Stimulated activated CD4-positive, alpha-beta T cell treated with anti-CD3 and anti-CD28 coated beads, Interleukin-4, amount 100 ng/mL, for 1 hour (primary cell): ENCODE measurements at places on chromosomes 1 and 21.

DNA sequence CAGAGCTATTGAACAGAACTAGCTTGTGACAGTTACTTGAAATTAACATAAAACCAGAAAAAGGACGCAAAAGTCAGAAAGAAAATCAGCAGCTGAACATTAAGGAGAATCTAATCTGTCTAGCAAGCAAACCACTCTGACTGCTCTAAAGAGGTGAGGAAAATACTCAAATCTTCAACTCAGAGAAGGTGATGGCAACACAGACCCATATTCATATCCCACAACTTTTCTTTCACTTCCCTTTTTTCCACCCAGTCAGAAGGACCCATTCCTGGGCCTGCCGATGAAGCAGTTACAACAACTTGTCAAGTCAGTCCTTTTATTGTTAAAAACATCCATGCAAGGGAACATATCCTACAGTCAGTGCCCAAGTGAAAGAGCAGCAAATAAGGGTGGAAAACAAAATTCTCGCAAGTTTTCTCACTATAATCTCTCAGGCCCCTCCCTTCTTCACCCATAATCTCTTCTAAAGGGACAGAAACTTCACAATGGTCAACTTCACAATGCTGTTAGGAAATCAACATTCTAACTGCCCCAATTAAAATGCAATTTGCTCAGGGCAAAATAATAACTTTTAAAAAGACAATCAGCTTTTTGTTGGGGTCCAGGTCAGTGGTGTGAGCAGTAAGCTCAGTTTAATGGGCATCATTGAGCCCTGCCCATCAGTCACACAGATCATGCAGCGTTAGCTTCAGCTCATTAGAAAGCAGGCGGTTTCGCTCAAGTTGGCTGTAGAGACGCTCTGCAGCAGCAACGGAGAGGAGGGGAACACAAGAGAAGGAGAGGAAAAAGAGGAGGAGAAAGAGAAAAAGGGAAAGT is 3.6 kb upstream of the NUP210L start:
- no peak for DNase-seq

- peak; percentile 83 for DNase-seq
Measured at GRCh38 chr21:14215971-14216641, at the start of gene RBM11. TSS of gene RBM11 (plus strand) at chr21:14216157. CDS start at chr21:14216187, 30 bp downstream.

DNA sequence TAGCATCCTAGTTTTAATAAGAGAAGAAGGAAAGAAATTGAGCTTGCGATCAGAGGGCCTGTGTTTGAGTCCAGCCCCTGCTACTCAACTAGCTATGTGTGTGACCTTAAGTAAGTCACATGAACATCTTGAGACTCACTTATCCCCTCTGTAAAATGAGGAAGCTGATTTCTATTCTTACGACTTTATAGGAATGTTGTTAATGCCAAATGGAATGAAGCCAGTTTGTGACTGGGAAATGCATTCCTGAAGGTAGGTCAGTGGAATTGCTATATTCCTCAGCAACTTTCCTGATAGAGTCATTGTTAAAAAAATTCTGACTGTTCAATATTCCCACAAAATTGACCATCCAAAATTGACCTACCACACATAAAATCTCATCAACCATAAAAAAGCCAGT is 14.9 kb downstream of the FASLG start:
- no peak for DNase-seq

DNA sequence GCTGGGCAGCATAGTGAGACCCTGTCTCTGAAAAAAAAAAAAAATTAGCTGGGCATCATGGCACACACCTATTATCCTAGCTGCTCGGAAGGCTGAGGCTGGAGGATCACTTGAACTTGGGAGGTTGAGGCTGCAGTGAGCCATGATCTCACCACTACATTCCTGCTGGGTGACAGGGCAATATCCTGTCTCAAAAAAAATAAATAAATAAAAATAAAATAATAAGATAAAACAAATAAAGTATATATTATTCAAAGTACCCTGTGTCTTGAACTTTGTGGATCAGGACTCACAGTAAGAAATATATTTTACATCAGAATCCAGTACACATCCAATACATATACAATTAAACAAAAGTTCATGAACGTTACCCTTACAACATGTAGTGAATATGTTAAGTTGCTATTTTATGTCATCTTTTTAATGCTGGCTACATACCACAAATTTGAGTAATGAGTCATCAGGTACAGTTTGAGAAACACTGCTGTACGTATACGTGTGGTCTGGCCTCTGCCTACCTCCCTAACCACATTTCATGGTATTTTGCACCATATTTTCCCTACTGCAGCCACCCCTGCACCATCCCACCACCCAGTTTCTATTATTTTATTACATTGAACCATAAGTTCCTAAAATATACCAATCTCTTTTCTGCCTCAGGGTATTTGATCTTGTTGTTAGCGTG is 4.4 kb downstream of the NME7 start:
- no peak for DNase-seq

DNA sequence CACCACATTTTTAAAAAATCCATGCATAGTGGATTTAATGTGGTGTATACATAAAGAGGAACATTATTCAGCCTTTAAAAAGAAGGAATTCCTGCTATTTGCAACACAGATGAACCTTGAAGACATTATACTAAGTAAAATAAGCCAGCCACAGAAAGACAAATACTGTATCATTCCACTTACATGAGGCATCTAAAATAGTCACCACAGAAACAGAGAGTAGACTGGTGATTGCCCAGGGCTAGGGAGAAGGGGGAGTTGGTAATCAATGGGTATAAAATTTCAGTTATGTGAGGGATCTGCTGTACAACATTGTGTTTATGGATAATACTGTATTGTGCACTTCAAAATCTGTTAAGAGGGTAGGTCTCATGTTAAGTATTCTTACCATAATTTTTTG is 10.0 kb downstream of the FAM163A start:
- DNase-seq, result no peak

DNA sequence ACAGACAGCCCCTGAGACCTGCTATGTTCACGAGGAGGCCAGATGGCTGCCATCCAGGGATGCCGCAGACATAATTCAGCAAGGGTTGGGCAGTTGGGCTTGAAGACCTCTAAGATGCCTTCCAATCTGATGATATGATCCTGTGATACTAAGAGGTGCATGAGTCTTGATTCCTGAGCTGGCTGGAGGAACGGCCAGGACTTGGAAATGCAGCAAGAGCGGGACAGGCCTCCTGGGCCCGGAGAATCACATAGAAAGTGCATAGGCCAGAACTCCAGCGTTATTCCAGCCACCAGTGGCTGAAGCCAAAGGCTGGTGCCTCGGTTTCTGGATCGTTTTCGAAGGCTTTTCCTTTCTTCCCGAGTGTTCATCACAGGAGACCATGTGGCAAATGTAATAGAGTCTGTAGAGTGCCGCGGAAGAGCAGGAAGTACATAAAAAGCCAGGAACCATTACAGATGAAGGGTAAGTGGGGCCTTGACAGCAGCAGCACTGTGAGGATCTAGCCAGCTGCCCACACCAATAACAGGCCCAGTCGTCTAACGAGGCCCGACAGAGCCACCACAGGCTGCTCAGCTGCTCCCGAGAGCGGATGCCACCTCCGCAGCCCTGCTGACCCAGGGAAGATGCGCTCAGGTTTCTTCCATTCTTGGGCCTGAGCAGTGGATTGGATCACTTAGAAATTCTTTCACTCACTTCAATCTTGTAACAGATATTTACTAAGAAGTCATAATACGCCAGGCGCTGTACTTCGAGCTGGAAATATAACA is 14.0 kb upstream of the LHX4 start:
- no peak for DNase-seq

DNA sequence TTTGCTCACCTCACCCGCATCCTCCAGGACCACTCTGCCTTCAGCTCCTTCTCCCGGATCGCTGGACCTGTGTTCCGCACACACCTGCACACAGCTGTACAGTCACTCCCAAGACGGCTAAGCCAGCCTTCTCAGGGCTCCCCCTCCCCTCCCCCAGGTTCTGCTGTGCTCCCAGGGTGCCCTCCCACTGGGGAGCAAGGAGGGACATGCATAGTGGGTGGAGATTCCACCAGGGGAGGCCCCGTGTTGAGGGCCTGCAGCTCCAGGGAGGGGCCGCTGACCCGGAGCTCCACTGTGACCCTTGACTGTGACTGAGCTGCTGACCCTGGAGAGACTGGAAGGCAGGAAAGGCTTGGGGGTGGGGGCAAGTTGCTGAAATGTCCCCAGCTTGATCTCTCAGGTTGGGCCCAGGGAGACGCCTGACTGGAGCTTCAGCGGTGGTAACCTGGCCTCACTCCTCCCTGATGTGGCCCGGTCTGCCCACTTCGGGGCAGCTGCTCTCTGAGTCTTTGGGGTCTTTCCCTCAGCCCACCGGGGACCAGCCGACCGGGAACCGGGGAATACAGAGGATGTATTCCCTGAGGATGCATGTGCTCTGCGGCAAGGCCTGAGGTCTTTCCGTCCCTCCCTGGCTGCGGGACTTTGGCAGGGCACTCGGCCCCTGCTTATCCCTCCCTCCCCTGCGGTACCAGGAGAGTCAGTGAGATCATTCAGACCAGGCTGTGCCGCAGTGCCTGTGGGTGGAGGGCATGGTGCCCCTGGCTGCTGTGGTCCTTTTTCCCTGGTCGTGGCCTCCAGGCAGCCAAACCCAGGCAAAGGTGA is 28.6 kb upstream of the PLCH2 start:
- no peak for DNase-seq

DNA sequence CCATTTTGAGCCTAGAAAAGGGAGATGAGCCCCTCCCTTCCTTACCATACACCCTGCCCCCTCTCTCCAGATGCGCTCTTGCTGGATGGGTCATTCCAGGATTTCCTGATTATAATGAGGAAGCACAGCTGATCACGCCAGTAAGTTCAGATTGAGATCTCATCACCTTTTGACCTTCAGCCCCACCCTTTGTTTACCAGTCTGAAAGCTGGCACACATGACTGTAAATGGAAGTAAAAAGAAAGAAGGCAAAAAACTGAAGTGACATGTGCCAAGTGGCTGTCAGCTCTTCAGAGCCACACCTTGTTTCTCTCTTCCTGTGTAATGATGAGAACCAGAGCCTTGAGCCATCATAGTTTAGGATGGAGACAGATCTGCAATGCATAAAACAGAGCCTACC is 27.9 kb downstream of the S1PR1 start:
- no peak for DNase-seq

DNA sequence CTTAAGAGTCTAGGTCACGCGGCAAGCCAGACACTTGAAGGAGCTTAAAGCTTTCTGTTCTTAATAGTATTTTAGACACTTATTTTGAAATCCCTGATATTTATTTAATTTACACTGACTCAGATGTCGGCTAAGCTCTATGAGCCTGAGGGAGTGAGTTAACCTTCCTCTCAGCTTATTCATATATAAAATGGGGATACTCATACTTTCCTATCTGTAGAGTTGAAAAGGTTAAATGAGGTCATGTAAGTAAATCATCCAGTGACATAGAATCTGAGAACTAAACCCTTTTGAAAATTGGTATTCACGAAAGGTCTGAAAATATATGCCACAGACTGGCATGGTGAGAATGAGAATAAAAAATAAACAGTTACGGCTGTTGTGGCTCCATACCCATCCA is 1.4 kb upstream of the GPR161 start:
- no peak for DNase-seq

GRCh38 chr1:218292515-218292914 is 7.4 kb downstream of the RRP15 start:
- no peak for DNase-seq

DNA sequence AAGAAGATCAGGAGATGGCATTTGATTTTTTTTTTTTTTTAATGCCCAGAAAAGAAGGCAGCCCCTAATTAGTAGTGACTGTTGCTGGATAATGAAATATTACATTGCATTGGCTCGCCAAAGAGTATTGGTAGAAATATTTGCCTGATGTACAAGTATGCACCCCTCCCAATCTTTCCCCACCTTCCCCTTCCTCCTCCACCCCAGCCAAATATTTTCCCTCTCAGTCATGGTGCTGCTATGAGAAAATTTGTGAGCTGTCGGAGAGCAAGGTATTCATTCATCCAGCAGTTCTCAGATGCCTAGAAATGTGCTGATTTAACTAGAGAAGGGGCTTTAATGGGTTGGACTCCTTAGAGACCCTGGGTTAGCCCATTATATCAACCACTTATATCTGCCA is 50.5 kb upstream of the IKBKE start:
- DNase-seq, result no peak

- no peak for DNase-seq
Measured at GRCh38 chr1:222284466-222284865, 263.4 kb downstream of the HHIPL2 start.

DNA sequence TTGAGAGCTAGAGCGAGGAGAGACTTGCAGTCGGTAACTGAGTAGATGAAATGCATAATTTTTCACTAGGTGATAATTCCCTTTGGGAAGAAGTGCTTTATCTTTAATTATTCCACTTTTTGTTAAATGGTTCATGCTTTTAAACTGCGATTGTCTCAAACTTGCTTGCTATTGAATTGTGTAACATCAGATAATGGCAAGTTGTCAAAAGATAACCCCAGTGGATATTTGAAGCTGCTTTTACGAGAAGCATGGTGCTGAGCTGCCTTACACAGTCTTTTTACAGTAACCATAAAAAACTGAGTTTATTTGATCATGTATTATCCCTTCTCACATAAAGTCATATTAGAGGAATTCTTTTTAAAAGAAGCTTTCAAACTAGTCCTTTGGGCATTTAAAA is 30.2 kb downstream of the TMEM50B start:
- DNase-seq, result no peak

DNA sequence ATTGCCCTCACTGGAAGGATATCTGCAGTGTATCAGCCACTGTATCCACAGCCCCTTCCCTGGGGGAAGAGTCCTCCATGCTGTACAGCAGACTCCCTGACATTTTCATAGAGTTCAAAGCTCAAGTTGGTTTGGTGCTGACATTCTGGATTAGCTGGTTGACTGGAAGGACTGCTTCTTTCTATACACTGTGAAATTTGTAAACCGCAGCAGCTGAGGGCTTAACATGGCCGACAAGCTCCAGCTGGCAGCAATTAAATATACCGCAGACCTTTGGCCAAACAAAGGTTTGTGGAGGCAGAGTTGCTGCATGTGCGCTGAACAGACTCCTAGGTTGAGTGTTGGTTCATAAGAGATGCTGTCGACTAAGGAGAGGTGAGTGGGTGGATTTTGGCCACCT is 126.4 kb downstream of the DHRS3 start:
- no peak for DNase-seq

GRCh38 chr1:230894032-230894431 is 25.7 kb upstream of the C1orf198 start:
- no peak for DNase-seq

- no peak for DNase-seq
Measured at GRCh38 chr1:160647329-160647720, 481 bp upstream of the SLAMF1 start.

- no peak for DNase-seq
Measured at GRCh38 chr1:89151047-89151446, 24.8 kb downstream of the GBP7 start.

- DNase-seq, result no peak
Measured at GRCh38 chr1:223770621-223771315, 58.4 kb downstream of the CAPN2 start.

GRCh38 chr1:20361805-20362381 is 71.2 kb downstream of the VWA5B1 start:
- peak; percentile 23 for DNase-seq

GRCh38 chr1:159229260-159229885 is 24.7 kb downstream of the ACKR1 start:
- no peak for DNase-seq
